ENCODE measurements at places on chromosomes 16 and 17.

GRCh38 chr16:75420987-75421819, 12.1 kb downstream of the CFDP1 start:
- peak; percentile 42 for DNase-seq

GRCh38 chr16:84829168-84829965, 9.6 kb downstream of the CRISPLD2 start:
- peak; percentile 93 for DNase-seq

GRCh38 chr17:76000755-76001521, at the start of gene CDK3:
Gene CDK3, plus strand, starts transcription at chr17:76000855. Its CDS starts 571 bp downstream, at chr17:76001426.
- no peak for DNase-seq

- no peak for DNase-seq
Observed at GRCh38 chr17:33905338-33905800, 349.7 kb upstream of the CCL2 start.

DNA sequence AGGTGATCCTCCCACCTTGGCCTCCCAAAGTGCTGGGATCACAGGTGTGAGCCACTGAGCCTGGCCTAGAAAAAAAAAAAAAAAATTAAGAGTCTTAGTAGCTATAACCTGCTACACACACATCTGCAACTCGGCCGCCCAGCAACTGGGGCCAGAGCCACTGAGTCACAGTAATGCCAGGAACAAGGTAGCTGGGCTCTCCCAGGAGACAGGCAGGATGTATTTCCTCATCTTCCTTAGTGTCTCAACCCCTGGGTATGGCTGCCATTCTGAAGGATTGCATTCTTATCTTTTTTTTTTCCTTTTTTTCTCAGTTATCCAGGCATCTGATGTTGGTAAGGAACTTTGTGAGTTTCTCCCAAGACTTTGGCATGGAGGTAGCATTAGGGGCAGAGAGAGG, 7.1 kb upstream of the PSMD3 start:
- no peak for DNase-seq

- DNase-seq = no peak
Observed at GRCh38 chr16:86038926-86039310, 140.0 kb downstream of the IRF8 start.

DNA sequence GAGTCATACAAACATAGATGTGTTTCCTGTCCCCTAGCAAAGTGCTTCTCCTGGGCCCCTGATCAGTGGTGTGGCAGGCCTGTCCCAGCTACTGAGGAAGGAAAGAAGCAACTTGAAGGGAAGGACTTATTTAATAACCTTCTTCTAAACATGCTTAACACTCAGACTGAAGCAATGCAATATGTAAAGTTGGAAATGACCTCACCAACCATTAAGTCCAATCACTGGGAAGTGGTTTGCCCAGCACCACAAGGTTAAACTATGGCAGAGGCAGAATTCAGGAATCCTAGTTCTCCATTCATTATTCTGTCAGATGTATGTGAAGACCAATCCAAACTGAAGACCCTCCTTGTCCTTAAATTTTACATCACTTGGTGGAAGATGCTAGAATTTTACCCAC, 39.1 kb downstream of the CENPV start:
- peak; percentile 29 for DNase-seq

DNA sequence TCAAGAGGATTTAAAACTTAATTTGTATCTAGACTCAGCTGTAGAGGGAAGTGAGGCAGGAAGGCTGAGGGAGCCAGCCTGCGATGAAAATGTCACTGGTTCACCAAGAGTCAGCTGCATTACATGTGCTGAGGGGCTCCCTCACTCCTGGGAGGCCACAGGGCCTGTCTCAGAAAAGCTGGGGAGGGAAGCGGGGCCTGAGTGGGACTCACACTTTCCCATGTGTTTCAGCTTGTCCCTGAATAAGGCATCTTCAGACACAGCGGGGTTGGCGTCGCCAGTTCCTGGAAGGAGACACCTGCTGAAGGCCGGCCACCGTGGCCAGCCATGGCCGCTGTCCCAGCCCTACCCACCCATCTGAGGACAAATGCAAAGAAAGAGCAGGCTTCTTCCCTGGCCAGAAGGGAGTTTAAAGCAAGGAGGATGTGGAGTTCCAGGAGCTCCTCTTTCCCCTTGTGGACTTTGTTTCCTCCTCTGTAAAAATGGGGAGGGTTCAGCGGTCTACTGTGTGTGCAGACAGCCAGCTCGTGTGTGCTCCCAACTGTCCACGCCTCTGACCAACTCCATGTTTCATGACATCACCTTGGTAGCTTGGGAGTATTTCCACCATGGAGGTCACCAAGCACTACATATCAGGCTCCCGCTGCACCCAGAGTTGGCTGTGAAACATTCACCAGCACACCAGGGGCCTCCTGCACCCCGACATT, 19.2 kb upstream of the MRPS23 start:
- no peak for DNase-seq

DNA sequence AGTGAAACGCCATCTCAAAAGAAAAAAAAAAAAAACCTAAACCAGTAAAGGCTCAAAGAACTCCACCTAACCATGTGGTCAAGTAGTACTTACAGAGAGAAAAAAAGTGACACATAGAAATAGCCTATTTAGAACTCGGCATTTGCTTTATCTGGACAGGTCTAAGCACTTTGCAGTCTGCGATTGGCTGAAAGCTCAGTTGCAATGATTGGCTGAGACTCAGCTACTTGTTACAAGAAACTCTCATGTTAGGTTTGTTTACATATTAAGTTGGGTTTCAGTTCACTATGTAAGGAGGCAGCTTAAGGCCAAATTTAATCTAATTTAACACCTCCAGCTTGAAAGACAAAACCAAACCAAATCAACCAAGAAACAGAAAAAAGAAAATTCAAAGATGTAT, 19.1 kb downstream of the ABCC3 start:
- no peak for DNase-seq

- no peak for DNase-seq
Observed at GRCh38 chr16:4372578-4373355, 1.1 kb downstream of the VASN start.

DNA sequence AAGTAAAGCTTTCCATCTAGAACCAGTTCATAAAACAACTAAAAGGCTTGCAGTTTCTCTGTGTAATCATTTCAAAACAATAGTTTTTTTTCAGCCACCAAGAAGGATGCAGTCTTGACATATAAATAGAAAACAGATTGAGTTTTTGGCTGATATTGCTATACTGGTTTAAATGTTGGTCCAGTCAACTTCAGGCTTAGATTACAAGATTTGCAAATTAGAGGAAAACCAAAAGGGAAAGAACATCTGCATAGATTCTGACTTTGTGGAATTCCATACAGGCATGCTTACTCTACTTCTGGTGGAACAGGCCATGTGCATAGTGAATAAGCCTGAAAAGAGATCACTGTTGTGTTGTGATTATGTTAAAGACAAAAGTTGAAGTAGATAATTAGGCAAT, 150.3 kb downstream of the BCAS3 start:
- no peak for DNase-seq

- no peak for DNase-seq
Observed at GRCh38 chr17:76523084-76524037, 14.1 kb downstream of the CYGB start.

GRCh38 chr17:71764505-71764904, 356.3 kb upstream of the SOX9 start:
- peak; percentile 8 for DNase-seq

DNA sequence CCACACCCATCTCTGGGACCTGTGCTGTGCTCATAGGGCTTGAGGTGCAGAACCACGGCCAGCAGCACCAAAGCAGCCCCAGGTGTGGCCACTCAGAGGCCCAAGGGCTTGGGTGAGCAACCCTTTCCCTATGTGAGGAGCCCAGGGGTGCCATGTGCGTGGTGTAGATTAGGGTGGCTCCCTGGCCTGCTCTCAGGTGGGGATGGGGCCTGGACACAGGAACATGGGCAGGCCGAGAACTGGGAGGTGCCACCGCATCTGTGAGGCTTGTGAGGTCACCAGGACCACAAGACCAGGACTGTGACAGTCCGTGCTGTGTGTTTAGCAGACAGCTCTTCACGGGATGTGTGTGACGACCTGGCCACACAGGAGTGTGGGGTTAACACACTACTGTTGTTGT, 103.5 kb upstream of the ZNF750 start:
- DNase-seq = no peak

GRCh38 chr17:27206447-27206846, 87.5 kb upstream of the WSB1 start:
- DNase-seq = no peak

DNA sequence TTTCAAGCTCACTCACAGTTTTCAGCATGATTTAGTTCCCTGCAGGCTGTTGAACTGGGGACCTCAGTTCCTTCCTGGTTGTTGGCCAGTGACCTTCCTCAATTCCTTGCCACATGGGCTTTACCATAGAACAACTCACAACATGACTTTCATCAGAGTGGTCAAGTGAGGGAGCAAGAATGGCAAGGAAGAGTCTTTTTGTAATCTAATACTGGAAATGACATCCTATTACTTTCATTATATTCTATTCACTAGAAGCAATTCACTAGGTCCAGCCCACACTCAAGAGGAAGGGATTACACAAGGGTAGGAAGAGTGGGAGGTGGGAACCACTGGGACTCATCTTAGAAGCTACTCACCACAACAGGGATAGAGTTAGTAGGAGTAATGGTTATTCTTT, 57.6 kb downstream of the SYT17 start:
- DNase-seq = no peak

- no peak for DNase-seq
Observed at GRCh38 chr17:57563958-57564357, 181.1 kb downstream of the CCDC182 start.

- no peak for DNase-seq
Observed at GRCh38 chr16:83724585-83724984, 83.2 kb upstream of the HSBP1 start.

DNA sequence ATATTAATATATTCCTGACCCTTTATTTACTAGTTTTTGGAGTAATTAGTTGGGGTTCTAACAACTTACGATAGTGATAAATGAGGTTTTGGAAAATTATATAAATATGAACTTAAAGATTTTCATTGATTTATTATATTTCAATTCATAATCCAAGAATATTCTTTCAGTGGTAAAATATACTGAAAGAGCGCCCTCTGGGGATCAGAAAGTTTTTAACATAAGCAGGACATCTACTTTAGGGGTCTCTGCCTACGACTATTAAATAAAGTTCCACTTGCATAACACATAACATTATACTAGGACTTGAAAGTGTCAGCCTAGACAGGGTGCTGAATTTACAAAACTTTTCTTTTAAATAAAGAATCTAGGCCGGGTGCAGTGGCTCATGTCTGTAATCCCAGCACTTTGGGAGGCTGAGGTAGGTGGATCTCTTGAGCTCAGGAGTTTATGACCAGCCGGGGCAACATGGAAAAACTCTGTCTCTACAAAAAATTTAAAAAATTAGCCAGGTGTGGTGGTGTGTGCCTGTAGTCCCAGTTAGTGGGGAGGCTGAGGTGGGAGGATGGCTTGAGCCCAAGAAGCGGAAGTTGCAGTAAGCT, 15.6 kb downstream of the RFWD3 start:
- DNase-seq = peak; percentile 17

DNA sequence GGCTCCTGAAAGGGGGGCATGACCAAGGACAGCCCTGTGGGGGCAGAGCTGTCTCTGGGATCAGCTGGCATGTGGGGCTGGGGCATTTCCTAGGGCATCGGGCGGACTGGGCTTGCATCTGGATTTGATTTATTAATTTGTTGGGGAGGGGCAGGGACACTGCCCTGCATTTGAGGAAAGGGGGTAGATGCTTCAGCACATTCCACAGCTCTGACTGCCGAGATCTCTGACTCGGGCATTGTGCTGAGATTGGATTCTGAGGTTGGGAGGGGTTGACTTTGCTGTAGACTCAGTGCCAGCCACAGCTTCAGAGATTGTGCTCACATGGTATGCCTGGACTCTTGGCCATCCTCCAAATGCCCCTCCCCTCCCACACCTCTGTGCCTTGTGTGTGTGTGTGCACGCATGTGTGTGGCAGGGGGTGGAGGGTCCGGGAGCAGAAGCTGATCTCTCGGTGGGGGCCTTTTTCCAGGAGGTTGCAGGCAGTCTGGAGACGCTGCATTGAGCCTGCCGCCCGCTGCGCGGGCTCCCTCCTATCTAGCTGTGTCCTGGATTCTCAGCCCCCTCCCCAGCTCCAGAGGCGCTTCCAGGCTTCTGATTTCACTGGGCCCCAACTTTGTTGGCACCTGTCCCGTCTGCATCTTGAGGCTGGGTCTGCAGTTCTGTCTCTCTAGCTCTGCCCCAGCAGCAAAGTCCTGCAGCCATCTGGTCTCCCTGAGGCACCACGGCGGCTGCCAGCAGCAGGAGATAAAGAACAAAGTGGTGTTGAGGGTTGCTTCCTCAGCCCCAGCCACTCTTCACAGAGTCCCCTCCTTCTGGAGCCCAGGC, 14.9 kb downstream of the IGFBP4 start:
- peak; percentile 76 for DNase-seq

GRCh38 chr17:6040504-6040903, 29.7 kb upstream of the WSCD1 start:
- DNase-seq = no peak

All from astrocyte of the spinal cord (primary cell).